ENCODE measurements at places on chromosomes 11 and 22.

- DNase-seq = no peak
Observed at GRCh38 chr11:99952816-99953215, 734.3 kb upstream of the ARHGAP42 start.

- DNase-seq = no peak
Observed at GRCh38 chr11:130486987-130487923, 38.8 kb downstream of the ADAMTS15 start.

- no peak for DNase-seq
Observed at GRCh38 chr22:35981900-35982299, 46.7 kb downstream of the RBFOX2 start.

GRCh38 chr11:112318661-112319060 is 58.0 kb upstream of the PLET1 start:
- DNase-seq = no peak

Data from hypothalamus (tissue), 51 donors.